ENCODE measurements at places on chromosomes 12 and 14.

GRCh38 chr12:122830517-122831214, 4.6 kb upstream of the HIP1R start:
- no peak for DNase-seq

DNA sequence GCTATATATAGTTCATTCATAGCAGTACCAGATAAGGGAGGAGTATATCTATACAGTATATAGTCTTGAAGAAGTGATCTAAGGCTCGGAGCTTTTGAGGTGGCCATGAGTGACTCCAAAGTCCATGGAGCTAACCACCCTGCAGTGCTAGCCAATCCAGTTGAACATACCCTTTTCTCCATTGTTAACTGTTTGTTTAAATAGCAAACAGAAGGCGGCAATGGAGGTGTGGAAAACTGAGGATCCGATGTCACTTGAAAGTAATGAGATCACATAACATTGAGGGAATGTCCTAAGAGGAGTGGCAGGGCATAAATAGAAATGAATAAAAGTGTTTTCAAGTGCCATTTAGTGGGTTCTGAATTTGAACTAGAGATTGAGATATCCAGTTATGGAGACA, 12.4 kb upstream of the SNAPC1 start:
- peak; percentile 41 for DNase-seq

- DNase-seq, result no peak
Observed at GRCh38 chr14:40850191-40850590, 756.5 kb upstream of the LRFN5 start.

GRCh38 chr14:56221382-56222128, 103.3 kb downstream of the PELI2 start:
- no peak for DNase-seq

- no peak for DNase-seq
Observed at GRCh38 chr14:105854600-105855245, 328.3 kb downstream of the TMEM121 start.

DNA sequence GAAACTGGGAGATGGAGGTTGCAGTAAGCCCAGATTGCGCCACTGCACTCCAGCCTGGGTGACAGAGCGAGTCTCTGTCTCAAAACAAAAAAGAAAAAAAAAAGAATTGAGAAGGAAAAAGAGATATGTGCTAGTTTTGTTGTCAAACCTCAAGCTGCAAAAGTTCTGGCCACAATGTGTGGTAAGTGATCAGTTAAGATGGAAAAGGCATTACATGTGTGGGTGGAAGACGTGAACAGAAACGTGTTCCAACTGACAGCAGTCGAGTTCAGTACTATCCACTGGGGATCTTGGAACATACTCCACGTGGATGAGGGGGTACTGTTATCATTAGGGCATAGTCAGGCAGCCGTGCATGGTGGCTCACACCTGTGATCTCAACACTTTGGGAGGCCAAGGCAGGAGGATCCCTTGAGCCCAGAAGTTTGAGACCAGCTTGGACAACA, 17.3 kb downstream of the GPR68 start:
- DNase-seq, result no peak

DNA sequence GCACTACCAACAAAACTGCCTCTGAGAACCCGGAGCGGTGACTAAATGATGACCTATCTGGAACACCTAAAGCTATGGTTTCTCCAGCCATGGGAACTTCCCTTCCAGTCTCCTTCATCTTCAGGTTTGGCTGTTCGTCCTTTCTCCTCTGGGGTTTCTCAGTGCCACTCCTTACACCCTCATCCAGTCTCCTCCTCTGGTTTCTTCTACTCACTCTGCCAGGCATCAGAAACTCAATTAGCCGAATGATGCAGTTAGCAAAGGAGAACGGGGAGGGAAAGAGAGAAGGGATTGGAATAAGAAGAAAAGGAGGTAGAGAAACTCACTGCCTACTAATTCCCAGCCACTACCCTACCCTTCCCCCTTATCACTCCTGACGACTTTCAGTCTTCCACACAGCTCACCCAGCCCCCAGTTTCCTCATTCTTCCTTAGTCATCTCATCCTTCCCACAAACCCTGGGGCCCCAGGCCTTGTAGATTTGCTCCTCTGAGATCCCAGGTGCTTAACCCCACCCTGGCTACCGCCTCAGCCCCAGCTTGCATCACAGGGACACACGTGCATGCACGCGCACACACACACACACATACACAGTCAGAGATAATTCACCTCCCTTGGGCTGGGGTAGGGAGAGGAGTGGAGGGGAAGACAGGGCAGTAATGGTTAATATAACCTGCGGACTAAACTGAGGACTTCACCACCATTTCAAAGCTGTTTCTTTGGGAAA, 13.0 kb downstream of the FGD6 start:
- DNase-seq, result no peak

GRCh38 chr12:11174022-11174421, 3.0 kb downstream of the SMIM10L1 start:
- DNase-seq, result no peak

GRCh38 chr14:65137648-65138307, 35.5 kb upstream of the MAX start:
- no peak for DNase-seq

GRCh38 chr12:69026336-69026735, 93.4 kb upstream of the CPM start:
- DNase-seq, result no peak

GRCh38 chr14:60221457-60221856, 27.6 kb upstream of the PPM1A start:
- no peak for DNase-seq

- DNase-seq, result no peak
Observed at GRCh38 chr12:90922145-90922627, 32.8 kb downstream of the CCER1 start.

DNA sequence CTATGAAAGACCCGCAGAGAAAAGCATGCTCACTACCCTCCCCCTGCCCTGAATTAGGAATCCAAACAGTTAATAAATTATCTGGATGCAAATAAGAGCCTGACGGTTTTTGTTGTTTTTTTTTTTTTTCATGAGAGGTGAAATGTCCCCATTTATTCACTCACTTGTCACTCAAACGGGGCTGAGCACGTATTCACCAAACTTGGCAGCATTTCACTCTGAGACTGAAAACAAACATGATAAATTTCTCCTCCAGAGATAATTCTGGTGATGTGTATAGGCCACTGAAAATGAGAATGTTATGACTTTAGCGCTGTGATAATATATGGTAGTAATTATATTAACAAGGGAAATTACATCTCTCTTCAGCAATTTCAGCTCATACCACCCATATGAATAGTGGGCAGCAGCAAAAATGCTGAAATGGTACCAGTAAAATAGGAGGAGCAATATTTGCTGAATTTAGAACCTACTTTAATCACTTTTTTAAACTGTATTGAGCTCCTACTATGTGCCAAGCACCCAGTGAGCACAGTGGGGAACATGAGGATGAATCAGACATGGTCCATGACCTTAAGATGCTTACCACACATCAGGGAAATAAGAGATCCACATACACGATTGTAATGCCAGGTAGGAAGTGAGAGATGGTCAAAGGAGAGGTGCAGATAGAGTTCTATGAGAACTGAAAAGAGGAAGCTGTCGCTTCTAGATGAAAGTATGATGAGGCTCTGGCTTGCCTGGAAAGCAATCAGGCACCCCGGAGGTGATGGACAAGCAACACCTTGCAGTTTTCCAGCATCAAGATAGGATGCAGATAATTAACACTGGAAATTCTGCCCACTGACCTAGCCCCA, 286.5 kb upstream of the TMPO start:
- DNase-seq, result peak; percentile 12

- DNase-seq, result no peak
Observed at GRCh38 chr12:14558473-14558959, 9.2 kb downstream of the PLBD1 start.

DNA sequence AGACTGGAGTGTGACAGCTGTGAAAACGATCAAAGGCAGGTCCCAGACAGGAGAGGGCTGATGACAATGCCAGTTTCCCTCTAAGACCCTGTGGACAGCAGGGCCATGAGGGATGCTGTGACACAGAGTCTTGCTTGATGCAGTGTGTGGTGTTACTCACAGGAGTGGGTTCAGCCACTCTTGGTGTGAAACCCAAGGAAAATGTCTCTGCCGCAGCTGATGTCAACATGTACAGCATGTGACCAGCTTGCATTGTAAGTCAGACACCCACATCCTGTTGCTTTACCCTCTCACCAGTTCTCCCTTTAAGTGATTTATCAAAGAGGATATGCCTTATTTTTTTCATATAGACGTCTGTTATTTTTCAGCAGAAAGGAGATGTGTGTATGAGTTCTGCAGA, 268.6 kb downstream of the BTG1 start:
- no peak for DNase-seq

DNA sequence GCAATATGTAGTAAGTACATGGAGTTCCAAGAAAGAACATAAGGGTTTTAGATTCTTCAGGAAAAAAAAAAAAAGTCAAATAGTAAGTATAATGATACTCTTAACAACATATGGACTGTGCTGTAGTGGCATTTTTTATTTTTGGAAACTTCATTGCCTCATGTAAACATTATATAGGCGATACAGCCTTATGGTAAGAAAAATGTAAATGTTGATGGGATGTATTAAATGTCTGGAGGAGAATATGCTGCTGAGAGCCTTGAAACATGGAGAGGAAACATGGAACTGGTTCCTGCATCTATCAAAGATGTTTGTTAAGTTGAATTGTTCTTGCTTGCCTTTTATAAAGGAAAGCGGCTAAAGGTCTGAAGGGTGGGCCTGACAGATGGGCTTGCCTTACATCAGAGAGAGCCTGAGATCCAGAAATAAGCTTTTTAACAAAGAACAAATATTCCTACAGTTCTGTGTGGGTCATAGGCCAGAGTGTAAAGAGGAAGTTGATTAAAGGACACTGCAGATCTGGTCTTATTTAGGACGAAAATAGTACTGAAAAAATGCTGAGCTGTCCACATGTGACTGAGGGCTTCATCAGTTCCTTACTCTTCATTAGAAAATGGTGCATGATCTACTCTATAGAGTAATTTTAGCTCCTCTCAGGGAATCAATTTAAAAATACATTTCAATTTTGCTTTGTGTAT, 448.1 kb upstream of the DCN start:
- no peak for DNase-seq

GRCh38 chr12:7361265-7361664, 57.4 kb downstream of the ACSM4 start:
- DNase-seq, result no peak

DNA sequence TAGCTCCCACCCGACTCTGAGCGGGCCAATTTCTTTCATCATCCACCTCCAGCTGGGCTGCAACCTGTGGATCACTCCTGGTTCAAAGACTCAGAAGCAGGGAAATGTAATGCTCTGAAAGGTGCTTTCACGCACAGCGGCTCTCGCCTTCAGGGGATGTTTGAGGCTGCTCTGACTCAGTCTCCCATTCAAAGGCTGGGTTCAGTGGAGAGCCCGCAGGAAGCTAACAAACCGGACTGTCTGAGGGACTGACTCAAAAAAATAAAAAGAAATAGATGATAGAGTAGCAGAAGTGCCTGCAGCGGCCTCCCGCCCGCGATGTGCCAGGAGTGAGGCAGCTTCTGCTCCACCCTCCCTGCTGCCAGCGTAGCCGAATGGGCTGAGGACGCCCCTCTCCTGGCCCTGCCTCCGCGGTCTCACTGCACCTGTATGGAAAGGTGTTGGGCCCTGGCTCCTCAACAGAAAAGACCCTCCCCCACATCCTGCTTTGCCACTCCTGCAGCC, 98.0 kb downstream of the GCH1 start:
- no peak for DNase-seq

GRCh38 chr14:52790011-52790755, 1.2 kb downstream of the GNPNAT1 start:
- no peak for DNase-seq

- no peak for DNase-seq
Observed at GRCh38 chr14:44941591-44941990, 20.2 kb downstream of the KLHL28 start.

GRCh38 chr12:2804393-2805142, 7.9 kb upstream of the ITFG2 start:
- DNase-seq, result no peak

DNA sequence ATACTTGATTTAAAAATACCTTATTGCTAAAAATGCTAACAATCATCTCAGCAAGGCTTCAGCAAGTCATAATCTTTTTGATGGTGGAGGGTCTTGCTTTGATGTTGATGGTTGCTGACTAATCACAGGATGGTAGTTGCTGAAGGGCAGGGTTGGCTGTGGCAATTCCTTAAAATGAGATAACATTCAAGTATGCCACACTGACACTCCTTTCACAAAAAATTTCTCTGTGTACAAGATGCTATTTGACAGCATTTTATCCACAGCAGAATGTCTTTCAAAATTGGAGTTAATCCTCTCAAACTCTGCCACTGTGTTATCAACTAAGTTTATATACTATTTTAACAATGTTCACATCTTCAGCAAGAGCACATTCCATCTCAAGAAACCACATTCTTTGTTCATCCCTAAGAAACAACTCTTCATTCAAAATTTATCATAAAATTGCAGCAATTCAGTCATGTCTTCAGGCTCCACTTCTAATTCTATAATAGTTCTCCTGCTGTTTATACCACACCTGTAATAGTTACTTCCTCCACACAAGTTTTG, 16.1 kb downstream of the SCAF11 start:
- no peak for DNase-seq

GRCh38 chr12:7282844-7283243, 21.0 kb upstream of the ACSM4 start:
- DNase-seq, result no peak

DNA sequence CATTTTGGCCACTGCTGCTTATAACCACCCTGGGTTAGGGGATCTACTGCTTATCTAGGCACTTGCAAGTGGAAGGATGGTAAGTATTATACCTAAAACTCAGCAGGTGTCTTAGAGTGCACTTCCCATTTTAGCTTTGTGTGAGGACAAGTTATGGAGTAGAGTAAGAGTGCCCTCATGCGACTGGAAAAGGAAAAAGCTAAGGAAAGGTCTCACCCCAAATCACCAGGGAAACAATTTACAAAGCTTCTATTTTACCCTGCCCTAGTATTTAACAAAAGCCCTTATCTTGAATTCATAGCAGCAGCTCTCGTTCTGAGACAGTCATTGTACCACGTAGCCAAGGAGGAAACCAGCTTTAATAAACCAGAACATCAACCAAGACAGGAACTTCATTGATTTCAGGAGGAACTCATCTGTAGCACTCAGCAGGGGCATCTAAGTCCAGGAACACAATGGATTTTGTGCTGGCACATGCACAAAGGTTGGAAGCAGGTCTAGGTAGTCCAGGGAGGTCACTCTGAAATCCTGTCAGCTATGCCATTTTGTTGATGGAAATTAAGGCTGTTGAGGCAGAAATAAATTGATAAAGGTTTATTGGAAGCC, 2.9 kb downstream of the RDH12 start:
- DNase-seq, result peak; percentile 35
